BJ (cell line): ENCODE measurements at places on chromosomes 13 and 19.

DNA sequence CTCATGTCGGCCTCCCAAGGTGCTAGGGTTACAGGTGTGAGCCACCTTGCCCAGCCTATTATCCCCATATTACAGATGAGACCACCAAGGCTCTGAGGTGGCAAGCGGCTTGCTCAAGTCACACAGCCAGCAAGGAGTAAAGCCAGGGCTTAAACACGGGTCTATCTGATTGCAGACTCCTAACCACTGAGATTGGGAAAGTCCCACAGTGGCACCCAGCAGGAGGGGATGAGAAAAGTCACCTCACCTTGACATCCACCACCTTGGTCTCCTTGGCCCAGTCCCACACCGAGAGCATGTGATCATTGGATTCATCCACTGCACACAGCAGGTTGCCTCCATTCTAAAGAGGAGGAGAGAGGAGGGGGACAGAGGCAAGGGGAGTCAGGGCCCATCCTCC, 9.5 kb downstream of the EML2 start:
- DNase-seq: no peak

GRCh38 chr13:39379667-39380655, 223.0 kb downstream of the LHFPL6 start:
- no peak for DNase-seq

DNA sequence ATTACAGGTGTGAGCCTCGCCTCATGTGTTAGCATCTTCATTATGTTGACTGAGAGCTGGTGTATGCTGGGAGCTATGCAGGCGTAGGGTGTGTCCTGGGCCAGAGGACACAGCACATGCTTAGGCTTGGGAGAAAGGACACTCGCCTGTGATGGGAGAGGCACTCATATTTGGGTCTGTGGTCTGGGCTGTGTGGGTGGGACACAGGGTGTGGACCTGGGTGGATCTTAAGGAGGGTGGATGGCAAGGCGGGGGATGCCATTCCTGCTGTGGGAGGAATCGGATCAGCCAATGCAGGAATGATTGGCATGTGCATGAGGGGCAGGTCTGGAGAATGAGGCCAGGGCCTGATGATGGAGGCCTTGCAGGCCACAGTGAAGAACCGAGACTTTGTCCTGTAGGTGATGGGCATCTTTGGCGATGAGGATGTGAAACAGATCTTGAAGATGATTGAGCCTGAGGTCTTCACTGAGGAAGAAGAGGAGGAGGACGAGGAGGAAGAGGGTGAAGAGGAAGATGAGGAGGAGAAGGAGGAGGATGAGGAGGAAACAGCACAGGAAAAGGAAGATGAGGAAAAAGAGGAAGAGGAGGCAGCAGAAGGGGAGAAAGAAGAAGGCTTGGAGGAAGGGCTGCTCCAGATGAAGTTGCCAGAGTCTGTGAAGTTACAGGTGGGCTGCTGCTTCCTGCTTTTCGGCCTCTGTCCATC, 55.4 kb downstream of the RYR1 start:
- no peak for DNase-seq

- no peak for DNase-seq
Observed at GRCh38 chr13:19178901-19179593, 2.6 kb downstream of the TUBA3C start.

DNA sequence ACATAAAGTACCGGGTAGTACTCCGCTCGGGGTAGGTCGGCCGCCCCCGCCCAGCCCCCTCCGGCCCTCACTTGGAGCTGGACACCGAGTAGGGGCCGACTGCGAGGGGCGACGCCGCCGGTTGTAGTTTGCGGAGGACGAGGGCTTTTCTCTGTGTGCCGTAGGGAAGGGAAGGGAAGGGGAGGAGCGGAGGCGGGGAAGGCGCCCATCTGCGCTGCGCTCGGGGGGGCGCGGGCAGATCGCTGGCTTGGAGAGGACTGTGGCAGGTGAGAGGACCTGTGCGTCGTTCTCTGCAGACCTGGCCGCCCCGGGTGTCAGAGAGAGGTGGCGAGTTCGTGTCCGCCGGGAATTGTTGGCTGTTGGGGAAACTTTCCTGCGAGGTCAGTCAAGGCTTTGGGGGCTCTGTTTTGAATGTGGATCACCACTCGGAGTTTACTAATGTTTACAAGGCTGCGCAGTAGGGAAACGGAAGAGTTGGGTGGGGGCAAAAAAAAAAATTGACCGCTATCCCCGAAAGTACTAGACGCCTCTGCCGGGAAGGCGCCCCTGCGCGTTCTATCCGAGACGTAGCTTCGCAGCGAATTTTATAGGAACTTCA, 1.4 kb downstream of the ING1 start:
- no peak for DNase-seq
